ENCODE measurements at places on chromosomes 16 and 17.

GRCh38 chr17:58020401-58020800, 13.4 kb upstream of the SRSF1 start:
- no peak for DNase-seq

- peak; percentile 11 for DNase-seq
Measured at GRCh38 chr17:56914581-56915273, 878 bp upstream of the TRIM25 start.

DNA sequence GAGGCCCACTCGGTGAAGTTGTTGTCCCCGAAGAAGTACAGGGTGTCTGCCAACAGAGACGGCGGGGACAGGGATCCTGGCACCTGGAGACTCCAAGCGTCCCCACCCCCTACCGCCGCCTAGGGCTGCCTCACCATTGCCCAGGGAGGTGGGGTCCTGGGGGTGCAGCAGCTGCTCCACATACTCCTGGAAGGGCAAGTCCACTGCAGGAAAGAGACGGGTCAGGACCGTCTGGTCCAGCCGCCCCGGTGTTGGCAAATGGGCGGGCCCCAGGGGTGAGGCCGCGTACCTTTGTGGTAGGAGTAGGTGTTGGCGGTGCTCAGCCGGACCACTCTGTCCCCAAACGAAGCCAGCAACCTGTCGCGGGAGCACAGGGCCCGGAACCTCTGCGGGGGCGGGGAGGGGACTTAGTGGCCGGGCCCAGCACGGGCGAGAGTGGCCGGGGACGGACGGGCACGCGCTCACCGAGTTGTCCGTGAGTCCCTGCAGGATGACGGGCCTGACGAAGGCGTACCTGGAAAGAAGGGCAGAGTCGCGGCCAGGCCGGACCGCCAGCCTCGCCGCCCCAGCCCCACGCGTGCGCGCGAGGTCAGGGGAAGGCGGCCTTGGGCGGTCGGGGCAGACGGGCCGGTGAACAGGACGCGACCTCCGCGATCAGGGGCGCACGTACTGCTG, 601 bp downstream of the JMJD8 start:
- DNase-seq, result no peak

GRCh38 chr17:13520899-13521572, 80.7 kb downstream of the HS3ST3A1 start:
- peak; percentile 94 for DNase-seq

- no peak for DNase-seq
Measured at GRCh38 chr16:27363797-27364196, 38.2 kb upstream of the IL21R start.

- no peak for DNase-seq
Measured at GRCh38 chr16:12500771-12501170, 302.9 kb downstream of the CPPED1 start.

DNA sequence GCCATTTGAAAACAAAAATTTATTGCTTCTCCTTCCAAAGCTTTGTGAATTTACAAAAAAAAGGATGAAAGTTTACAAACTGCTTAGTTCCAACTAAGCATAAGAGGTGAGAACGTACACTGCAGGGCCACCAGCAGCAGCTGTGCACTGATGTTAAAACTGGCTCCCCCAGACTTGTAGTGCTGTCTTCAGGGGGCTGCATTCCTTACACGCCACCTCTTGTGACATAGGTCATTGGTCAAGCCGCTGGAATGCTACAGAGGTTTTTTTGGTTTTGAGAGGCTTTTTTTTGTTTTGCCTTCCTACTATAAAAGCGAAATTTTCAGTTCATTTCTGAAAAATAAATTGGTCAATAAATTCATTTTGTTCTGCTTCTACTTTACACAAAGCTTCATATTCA, 6.9 kb downstream of the IFT20 start:
- DNase-seq, result no peak

- no peak for DNase-seq
Measured at GRCh38 chr16:7804635-7805195, 472.1 kb downstream of the RBFOX1 start.

- DNase-seq, result peak; percentile 94
Measured at GRCh38 chr17:47225436-47225858, 16.3 kb downstream of the MYL4 start.

DNA sequence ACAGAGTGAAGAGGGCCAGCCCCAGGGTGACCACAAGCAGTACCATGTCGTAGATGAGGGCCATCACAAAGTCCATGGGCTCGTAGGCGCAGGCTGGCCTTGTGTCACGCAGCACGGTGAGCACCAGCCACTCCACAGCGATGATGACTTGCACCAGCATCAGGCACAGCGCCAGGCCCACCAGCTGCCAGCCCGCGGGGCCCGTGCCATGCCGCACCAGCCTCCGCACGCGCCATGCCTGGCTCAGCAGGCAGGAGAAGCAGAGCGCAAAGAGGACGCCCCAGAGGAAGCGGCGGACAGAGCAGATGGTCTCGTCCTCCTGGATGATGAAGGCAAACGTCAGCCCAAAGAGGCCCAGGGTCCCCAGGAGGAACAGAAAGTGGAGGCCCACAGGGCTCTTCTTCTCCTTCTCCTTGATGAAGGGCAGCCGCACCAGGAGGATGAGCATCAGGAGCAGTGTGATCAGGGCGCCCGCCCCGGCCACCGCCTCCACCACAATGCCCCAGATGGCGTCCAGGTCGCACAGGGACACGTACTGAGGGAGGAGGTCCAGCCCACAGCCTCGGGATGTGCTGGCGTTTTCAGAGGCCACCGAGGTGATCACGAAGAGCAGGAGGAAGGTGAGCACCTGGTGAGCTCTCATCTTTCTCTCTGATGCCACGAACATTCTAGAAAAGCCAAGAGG, 12.3 kb downstream of the GPRC5B start:
- DNase-seq, result no peak

DNA sequence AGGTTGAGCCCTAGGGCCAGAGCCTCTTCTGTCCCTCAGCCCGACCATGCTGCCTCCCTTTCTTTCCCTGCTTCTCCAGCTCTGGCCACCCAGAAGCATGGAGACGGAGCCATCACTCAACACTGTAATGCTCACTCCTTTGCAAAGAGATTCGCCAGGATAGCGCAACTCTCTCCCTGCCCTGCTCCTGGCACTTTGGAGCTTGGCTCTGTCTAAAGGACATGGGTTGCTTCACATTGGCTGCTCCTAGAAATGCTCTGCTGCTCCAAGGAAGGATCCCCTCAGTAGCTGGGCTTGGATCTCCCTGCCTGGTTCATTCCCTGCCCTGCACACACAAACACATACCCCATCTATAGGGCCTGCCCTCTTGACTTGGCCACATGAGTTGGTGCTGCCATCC, 76.0 kb downstream of the CLEC16A start:
- DNase-seq, result no peak

GRCh38 chr17:55086635-55087058, 118.1 kb downstream of the STXBP4 start:
- DNase-seq, result peak; percentile 87

DNA sequence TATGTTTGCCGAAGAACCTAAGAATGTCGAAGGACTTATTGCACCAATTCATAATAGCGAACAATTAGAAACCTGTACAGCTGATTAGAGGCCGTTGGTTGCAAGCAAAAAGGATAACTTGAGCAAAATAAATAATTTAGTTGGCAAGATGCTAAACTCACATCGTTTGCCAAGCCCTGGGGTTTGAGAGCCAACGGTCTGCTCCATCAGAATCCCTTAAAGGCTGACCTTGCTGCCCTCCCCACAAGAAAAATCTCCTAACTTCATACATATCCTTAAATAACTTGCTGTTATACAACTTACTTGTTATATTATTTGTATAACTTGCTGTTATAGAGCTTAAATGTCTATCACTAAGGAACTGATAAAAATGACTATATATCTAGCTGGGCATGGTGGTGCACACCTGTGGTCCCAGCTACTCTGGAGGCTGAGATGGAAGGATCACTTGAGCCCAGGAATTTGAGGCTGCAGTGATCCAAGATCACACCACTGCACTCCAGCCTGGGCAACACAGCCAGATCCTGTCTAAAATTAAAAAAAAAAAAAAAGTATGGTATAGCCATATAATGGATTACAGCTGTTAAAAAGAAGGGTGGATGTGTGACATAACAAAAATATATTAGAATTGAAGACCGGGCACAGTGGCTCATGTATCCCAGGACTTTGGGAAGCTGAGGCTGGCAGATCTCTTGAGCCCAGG, 1.9 kb upstream of the TRIM37 start:
- DNase-seq, result no peak

DNA sequence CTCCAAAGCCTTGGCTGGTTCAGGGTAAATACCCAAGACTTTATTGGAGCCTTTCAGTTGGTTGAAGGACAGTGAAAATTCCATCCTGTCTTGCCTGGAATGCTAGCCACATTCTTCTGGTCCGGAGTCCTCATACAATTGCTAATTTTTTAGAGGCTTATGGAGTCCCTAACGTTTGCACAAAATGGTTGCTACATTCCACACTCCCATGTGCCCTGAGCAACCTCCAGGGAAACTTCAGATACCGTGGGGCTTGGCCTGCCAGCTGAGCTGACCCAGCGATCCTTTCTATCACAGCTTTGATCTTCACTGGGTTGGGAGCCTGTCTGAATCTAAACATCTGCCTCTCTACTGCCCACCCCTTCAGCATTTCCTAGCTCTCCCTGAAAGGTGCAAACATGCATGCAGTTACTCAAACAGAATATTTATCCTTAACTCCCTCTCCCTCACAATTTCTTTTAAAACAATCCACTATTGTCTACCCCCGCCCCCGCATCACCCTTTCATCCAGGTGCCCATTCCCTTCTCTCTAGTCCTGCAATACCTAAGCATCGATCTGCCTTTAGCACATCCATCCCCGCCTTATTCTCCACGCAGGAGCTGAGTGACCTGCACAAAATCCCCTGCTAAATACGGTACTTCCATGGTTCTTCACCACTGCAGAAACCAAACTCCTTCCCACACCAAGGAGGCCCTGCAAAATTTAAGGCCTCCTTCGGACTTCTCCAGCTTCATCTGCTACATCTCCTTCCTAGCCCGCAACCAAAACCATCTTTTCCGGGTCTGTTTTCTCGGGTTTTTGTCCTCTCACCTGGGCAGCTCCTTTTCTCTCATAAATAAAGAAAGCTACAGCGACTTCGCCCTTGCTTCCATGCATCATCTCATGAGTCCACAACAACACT, 810 bp upstream of the GAN start:
- peak; percentile 25 for DNase-seq

GRCh38 chr17:77343031-77343800, 202.4 kb downstream of the SEC14L1 start:
- no peak for DNase-seq

GRCh38 chr17:61837175-61838051, 25.9 kb downstream of the BRIP1 start:
- peak; percentile 62 for DNase-seq

DNA sequence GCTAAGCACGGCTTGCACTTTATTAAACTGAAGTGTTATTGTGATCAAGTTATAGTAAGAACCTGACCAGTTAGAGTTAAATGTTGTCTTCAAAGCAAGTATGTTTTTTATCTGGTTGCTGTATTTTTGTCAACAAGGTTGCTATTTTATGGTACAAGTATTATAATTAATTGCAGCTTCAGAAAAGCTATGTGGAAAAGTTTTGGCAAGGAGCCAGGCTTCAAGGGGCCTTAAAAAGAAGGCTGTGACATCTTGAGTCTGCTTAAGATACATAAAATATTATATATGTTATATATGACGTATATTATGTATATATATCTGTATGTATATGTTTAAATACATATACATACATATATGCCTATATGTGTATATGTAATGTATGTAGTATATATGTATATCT, 1461.2 kb upstream of the CDH8 start:
- no peak for DNase-seq

- no peak for DNase-seq
Measured at GRCh38 chr16:74607310-74607961, 522 bp upstream of the GLG1 start.

DNA sequence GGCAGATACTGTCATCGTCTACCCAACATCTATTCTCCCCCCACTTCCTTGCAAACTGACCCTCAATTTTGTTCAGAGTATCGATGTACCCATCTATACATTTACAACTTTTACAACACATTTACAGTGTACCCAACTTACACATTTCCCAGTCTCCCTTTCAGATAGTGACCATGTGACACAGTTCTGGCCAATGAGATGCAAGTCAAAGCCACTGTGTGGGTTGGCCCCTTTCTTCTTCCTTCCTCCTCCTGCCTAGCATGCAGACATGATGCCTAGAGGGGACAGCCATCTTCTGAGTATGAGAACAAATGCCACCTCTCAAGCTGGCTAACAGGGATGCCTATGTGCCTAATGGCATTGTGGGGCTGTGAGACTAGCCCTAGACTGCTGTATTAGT, 11.3 kb upstream of the NFAT5 start:
- DNase-seq, result no peak

DNA sequence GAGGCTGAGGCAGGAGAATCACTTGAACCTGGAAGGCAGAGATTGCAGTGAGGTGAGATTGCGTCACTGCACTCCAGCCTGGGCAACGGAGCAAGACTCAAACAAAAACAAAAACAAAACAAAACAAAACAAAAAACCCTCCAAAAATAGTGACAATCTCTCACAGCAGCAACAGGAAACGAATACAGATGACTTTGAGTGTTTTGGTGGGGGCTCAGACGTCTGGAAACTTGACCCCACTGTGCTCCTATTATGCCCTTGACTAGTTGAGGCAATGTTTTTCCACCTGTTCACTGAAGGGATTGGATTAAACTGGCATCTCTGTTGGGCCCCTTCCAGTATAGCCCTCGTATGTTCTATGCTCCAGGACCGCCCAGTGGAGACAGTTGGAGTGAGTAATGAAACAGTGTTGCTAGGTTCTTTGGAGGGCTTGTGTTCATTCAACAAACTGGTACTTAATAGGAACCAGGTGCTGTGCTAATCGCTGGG, 167.0 kb downstream of the UTP18 start:
- DNase-seq, result no peak

All from fibroblast of skin of right biceps (primary cell).